ENCODE measurements at places on chromosomes 2 and 18.
A peak's percentile ranks its signal among the peaks of the same experiment; 100 is the strongest.

- DNase-seq, result peak; percentile 77
These were observed 20.4 kb upstream of the BCL2 start for GRCh38 chr18:63339920-63340484.

DNA sequence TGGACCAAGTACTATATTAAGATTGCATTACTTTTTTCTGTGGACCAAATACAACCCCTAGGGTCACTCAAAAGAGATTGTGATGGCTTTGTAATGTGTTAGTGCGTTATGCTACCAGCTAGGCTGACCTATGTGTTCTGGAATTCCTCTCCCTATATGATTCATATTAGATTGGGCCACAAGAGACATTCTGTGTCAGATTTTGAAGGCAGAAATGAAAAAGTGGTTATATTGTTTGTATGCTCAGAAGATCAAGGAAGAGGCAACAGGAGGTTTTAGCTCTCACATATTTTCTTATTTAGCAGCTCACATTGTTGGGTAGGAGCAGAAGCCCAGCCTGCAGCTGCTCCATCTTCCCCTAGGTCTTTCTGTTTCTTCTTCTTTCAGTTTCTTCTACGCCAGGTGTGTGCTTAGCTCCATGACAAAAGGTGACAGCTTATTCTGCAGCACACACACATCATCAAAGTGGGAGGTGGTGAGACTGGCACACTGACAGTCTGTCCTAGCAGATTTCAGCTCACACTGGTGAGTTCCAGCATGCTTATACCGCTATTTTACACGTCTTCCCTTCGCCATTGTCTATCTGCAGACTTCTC, 156.8 kb upstream of the UBE2E3 start:
- peak; percentile 38 for DNase-seq

DNA sequence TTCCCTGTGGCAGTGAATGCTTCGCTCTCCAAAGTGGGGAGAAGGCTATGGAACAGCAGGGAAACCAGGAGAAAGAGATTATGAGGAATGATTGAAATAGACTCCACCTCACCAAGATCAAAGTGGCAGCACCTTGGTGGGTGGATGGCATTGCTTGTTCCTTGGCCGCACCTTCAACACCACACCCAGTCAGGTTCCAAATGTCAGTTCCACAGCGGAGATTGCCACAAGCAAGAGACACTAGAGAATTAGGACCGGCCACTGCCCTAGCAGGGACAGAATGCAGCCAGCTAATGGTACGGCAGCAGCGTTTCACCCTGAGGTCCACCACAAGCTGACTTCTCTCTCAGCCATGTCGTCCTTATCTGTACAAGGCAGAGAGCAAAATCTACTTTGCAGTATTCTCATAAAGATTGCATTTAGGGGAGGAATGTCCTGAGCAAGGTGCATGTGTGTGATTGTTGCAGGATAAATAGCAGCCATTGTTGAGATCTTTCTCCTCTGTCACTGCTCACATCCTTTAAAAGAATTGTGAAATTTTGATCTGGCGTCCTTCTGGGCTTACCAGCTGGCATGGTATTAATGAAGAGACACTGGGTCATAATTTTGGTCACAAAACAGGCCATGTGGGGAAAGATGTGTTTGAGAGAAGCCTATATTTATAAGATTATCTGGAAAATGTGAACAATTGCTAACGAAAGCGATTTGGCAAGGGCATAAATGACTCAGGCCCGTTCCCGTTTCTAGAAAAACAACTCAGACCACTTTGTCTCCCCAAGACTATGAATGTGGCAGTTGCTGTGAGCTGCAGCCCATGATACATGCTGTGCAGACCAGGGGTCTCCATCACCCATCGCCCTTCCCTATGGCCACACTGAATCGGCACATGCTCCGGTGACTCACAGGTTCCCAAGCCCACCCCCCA, 228.6 kb upstream of the ID2 start:
- no peak for DNase-seq

DNA sequence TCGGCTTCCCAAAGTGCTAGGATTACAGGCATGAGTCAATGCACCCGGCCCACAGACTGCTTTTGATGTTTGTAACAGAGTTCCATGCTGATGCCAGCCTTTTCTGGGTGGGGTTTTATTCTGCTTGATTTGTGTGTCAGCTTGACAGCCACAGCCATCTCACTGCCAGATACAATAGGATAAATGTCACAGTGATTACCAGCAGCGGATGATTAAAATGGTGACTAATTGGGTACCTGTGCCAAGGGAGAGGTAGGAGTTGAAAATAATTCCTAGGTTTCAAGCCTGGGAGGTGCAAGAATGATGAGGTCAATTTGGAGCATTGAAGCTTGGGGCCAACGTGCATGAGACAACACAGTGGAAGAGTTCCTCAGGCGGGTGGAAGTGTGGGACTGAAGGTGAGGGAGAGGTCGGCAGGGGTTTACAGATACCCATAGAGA, 39.4 kb downstream of the SH2D6 start:
- no peak for DNase-seq

DNA sequence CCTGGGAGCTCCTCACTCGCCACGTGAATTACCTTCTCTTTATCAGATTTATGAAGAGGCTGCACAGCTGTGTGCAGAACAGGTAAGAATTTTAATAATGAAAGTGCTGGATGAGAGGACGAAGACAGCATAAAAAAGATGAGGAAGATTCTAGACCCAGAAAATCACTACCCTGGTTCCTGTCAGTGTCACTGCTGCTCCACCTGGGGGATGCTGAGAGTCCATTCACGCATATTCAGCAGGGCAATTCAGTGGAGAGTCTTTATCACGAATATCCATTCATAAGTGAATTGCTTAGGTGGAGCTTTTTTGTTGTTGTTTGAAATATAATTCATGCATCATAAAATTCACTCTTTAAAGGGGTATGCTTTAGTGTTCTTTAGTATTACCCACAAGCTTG, 52.0 kb downstream of the MRPL33 start:
- DNase-seq, result no peak

DNA sequence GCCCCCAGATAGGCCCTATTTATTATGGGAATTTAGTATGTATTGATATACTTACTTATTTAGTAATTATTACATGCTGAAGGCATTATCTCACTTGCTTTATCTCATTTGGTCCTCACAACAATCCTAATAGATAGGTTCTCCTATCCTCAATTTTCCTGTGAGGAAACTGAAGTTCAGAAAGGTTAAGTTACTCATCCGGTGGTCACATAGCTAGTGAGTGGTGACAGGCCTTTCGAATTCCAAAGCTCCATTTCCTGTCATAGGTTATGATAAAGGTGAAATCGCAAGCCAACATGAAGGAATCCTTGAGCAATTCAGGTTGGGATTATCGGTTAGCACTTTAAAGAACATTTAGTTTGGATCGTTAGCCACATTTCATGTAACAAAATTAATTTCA, 33.3 kb downstream of the NAB1 start:
- no peak for DNase-seq

GRCh38 chr2:10864251-10864650, 47.5 kb upstream of the KCNF1 start:
- no peak for DNase-seq

GRCh38 chr2:85804583-85804982, 50.8 kb downstream of the ATOH8 start:
- DNase-seq, result peak; percentile 58

DNA sequence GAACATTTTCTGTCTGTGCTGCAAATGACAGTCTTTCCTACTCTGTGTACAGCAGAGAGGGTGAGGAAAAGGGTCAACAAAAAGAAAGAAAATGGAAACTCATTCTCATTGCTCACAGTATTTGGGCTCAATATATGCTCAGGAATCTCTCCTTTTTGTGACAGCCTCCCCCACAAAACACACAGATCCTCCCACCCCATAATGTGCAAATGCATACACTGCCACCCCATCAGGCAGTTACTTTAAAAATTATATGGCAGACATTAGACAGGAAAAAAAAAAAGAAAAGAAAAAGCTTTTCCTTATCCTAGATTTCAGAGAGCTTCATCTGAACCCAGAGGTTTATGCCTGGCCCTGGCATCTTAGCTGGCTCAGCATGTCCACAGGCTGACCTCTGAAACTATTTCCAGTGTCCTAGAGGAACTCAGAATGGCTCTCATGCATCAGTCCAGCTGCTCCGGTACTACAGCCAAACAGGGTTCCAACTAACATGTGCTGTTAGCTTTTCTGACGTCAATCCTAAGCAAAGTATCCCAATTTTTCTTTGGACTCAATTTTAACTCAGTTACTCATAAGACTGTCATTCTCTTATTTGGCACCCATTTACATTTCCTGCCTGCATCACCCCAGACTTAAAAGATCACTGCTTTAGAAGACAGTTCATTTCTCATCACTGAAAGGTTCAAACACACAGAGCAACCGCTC, 105.9 kb downstream of the RBMS1 start:
- DNase-seq, result no peak

GRCh38 chr2:187358531-187358930, 89.5 kb downstream of the CALCRL start:
- DNase-seq, result no peak

GRCh38 chr18:66210875-66211274, 393.0 kb downstream of the CDH19 start:
- no peak for DNase-seq

GRCh38 chr2:10324095-10324832, 21.6 kb downstream of the HPCAL1 start:
- no peak for DNase-seq

DNA sequence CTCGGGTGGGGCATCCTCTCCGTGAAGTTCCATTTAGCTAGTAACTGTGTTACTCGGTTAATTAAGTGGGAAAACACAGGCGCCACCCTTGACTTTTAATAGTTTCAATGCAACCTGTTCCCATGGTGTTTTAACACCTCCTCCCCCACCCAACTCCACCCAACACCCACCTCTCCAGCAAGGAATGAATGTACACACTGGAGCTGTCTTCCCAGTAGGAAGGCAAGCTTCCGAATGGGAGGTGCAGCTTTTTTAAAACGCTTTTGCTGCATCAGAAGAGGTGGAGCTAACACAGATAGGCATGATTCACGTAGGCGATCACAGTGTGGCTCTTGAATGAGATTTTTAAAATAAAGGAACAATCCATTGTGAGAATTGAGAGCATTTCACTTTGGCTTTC, 73.8 kb upstream of the AGAP1 start:
- no peak for DNase-seq

GRCh38 chr2:10239561-10239967, 63.1 kb upstream of the HPCAL1 start:
- peak; percentile 26 for DNase-seq

DNA sequence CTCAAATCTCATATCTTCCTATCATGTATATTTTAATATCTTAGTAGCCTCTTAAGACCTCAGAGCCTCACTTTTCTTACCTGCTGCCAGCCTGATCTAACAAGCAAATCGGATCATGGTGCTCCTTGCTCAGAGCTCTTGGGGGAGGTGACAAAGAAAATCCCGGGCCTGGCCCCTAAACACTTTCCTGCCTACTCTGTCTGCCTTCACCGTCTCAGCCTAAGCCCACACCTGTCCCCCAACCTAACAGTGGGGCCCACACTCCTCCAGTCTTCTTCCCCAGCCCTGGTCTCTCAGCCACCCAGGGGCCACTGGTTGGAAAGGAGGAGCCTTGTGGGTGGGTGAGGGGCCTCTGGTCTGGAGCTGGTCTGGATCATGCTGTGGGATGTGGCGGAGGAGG, 207.3 kb downstream of the HAUS1 start:
- no peak for DNase-seq

DNA sequence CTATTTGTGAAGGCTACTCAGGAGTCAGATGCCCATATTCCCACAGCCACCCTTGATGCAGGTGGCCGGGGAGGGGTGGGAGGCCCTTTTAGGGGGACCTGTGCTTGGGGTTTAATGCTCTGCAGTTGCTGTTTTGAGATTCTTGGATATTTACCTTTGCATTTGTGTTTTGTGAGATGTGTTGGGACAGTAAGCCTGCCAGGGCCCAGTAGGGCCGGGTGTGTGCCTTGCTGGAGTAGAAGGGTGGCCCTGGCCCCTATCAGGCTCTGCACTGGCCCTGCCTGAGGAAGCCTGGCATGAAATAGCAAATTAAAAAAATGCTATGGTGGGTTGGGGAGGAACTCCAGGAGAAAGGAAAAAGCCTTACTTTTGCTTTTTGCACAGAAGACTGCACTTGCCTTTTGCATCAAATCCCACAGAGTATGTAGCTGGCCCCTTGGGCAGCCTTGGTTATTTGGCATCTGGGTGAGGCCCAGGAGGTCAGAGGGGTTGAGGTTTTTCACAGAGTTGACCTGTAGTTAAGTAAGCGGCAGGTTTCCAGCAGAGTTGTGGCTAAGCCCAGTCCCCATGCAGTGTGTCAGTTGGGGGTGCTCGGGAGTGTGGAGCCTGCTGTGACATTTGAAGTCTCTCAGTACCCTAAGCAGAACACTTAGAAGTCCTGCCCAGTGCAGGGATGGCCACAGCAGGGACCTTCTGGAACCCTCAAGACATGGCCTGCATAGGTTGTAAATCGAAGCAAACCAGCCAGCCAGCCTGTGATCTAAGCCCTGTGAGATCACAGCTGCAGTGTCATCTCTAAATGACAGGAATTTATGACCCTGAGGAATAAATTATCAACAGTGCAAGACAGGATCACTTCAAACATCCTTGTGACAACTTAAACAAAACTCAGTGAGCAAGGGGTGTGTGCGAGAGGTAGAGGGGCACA, 68.8 kb downstream of the SH3RF3 start:
- no peak for DNase-seq

- DNase-seq, result no peak
These were observed 99.1 kb upstream of the PELI1 start for GRCh38 chr2:64243081-64244036.

- no peak for DNase-seq
These were observed 53.5 kb downstream of the CDH19 start for GRCh38 chr18:66550366-66550765.

DNA sequence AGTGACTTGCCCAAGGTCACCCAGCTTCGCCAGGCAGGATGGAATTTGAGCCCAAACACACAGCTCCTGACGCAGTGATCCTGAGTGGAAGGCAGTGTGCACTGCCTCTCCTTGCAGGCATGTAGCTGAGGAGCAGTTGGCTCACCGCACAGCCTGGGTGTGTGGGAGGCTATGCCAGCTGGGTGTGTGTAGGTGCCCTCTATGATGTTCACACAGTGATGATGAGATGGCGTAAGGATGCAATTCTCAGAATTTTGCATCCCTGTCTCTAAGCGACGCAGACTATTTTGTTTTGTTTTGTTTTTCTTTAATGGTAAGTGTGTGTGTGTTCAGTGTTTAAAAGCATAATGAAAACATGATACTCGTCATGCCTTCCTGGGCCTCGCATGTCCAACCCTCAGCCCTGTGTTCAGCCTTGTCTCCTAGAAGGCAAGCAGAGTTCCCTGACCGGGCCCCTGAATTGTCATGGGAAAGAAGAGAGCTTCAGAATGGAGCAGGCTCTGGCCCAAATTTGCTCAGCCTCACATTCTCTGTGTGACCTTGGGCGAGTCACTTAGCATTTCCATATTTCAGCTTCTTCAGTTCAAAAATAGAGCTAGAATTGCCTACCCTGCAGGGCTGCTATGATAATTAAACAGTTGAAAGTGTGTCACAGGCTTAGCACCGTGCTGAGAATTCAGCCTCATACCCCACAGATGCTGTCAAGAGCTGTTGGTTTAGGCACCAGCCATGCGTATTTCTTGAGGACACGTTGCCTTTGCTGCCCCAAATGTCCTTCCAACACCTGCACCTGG, 603.6 kb upstream of the RAB6C start:
- DNase-seq, result no peak
